CD4-positive, alpha-beta memory T cell (primary cell): ENCODE measurements at places on chromosomes 7 and 10.

- DNase-seq: no peak
Observed at GRCh38 chr7:49580000-49580399, 193.4 kb upstream of the VWC2 start.

- DNase-seq: no peak
Observed at GRCh38 chr10:77268721-77269120, 368.9 kb downstream of the KCNMA1 start.

- DNase-seq: no peak
Observed at GRCh38 chr10:71048971-71049615, 160.7 kb upstream of the PCBD1 start.

- DNase-seq: no peak
Observed at GRCh38 chr10:96400465-96400864, 41.7 kb upstream of the OPALIN start.

- DNase-seq: no peak
Observed at GRCh38 chr10:73900064-73900463, 10.9 kb upstream of the PLAU start.

GRCh38 chr7:155983176-155983815 lies 171.0 kb upstream of the SHH start:
- no peak for DNase-seq

- DNase-seq: no peak
Observed at GRCh38 chr10:89091496-89091895, 100.9 kb downstream of the FAS start.

GRCh38 chr7:106045586-106045985 lies 66.5 kb downstream of the SYPL1 start:
- DNase-seq: no peak

DNA sequence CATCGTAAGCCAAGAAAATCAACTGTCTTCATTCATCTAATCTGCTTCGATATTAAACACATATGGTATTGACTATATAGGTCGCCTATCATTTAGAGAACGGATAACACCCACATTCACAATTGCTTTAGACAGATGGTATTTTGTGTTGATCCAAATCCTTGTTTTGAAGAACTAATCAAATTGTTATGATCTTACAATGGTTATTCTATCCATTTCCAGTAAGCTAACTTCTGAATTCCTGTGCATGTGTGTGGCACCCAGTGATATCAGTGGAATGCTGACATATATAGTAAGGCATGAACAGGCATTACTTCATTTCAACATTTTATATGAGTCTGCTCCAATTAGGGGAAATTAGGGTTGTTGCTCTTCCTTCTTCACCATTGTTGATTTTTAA lies 98.8 kb downstream of the SEMA3E start:
- no peak for DNase-seq

- DNase-seq: no peak
Observed at GRCh38 chr7:29370531-29371314, 176.1 kb downstream of the CHN2 start.

GRCh38 chr7:113431406-113431805 lies 313.1 kb upstream of the SMIM30 start:
- no peak for DNase-seq

DNA sequence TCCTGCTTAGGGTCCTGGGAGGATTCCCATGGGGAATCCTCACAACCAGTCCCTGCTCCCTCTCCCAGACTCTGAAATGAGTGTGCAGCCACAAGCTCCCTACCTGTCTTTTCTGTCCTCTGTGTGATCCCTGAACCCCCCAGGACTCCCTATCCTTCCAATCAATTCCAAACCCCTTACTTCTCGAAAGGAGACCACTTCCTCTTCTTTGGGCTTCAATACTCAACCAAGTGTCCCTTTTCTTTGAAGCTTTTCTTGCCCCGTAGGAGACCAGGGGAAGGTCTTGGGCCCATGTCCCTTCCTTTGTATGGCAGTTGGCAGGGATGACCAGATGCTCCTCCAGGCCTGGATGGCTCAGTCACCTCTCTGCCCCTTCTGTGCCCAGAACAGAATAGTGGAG lies 1.7 kb downstream of the AEBP1 start:
- no peak for DNase-seq

DNA sequence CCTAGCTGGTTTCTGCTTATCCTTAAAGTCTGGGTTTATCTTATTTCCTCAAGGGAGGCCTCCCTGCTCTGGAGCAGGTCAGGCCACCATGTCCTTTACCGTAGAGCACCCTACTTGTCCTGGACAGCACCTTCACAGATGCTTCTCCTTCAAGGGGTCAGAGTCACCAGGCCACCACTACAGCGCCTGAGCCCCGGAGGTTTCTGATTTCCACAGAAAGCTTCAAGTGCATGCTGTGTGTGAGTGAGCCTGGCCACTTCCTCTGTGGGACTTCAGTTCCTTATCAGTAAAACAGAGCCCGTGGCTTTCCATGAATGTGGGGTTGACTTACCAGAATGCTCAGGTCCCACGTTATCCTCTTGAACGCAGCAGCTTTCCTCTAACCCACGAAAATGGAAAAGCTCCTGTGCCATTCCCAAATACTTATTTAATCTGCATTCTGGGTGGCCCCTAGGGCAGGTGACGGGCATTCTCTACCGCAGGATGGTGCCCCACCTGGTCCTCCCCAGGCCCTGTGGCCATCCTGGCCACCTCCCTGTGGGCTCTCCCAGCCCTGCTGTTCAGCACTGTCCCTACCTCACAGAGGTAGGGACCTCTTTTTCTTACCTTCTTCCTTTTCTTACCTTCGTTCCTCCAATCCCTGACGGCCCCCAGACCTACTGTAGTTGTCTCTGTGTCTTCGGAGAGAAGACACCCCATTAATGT lies 1.4 kb upstream of the DOCK1 start:
- DNase-seq: no peak

DNA sequence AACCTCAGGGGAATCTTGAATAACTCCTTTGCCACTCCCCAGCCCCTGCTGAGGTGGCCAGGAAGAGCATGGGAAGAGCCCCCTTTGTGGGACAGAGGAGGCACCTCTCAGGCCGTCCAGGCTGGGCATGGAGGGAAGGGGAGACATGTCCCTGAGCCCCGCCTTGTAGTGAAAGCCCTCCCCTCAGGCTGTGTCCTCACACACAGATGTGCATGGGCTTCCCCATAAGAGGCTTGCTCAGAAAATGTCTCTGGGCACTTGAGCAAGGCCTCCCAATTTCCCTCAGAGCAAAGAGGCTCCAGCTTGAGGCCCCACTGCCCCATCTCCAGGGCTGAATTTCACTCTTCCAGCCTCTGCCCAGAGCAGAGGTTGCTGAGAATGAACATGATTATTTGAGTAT lies 3.8 kb downstream of the TMEM72 start:
- no peak for DNase-seq

DNA sequence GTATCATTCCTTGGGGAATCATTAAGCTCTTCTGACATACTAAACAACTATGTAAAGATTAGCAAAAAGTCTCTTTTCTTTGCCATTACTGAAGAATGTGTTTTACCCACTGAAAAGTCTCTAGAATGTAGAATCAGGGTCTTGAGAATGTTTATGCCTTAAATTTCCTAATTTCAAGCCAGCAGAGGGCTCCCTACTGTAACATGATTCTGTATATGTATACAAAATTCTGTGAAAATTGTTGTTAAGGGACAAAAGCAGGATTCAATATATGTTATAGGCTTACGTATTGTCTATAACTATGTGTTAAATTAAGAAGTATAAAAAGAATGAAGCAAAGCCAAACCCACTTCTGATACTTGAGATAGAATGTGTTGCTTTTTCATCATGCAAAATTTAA lies 296.9 kb upstream of the DGKB start:
- DNase-seq: no peak

DNA sequence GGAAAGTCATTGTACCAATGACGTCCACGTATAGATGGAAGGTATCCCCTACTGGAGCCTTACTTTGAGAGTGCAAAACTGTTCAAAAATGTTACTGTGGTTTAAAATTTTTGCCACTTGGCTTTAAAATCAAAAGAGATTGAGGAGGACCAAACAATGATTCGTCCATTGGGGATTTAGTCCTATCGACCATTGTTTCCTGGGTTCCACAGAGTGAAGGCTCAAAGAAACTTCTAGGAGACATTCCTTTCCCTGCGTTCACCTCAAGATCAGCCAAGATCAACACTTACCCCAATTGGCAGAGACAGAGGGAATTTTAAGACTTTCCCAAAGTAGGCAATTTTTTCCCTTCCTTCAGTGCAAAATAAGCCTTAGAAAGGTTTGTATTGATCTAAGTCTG lies 152.3 kb downstream of the NEBL start:
- no peak for DNase-seq

DNA sequence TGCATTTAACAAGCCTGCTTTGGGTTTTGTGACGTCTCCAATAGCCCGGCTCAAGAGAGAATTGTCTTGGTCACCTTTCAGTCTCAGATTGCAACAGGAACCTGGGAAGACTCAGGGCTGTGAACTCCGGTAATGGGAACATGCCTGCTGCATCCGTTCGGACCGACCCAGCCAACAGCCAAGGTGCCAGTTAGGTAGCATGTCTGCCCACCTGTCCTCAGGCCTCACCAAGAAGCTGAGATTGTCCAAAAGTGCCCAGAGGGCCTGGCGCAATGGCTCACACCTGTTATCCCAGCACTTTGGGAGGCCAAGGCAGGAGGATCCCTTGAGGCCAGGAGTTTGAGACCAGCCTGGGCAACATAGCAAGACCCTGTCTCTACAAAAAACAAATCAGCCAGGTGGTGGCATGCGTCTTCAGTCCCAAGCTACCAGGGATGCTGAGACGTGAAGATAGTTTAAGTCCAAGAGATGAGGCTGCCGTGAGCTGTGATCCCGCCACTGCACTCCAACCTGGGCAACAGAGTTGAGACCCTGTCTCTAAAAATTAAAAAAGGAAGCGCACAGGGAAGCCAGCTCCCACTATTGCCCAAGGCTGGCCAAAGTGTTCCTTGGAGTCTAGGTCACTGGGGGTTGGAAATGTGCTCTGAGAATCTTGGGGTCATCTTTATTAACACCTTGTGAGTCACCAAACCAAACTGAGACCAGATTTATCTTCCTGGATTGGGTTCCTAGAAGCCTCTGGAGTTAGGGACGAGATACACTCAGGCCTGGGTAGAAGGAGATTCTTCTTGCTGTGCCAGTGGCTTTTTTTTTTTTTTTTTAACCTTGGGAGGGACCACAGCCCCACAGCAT lies 26.9 kb downstream of the BAG3 start:
- no peak for DNase-seq

DNA sequence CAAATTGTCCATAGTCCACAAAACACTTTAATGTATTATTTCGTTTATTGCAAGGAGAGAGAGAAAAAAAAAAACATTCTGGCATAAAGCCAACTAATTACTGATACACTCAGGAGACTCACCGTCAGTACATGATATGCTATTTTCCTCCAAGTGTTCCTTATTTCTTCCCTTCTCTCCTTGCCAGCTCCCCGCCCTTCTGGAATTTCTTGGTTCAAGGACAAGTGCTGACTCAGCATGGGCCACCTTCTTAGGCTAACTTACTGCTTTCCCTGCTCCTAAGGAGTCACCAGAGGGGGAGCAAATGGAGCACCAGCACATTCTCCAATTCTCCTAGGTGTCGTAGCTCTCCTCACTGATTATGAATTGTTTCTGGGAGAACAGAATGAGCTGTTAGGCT lies 133.8 kb upstream of the HDAC9 start:
- DNase-seq: no peak

GRCh38 chr7:139567647-139568345 lies 44.3 kb downstream of the CLEC2L start:
- DNase-seq: no peak

DNA sequence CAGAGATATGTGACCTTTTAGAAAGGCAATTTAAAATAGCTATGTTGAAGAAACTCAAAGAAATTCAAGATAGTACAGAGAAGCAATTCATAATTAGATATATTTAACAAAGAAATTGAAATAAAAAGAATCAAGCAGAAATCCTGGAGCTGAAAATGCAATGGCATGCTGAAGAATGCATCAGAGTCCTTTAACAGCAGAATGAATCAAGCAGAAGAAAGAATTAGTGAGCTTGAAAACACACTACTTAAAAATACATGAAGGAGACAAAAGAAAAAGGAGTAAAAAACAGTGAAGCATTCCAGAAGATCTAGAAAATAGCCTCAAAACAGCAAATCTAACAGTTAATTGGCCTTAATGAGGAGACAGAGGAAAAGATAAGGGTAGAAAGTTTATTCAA lies 20.0 kb downstream of the ZPBP start:
- DNase-seq: no peak

- no peak for DNase-seq
Observed at GRCh38 chr7:34912236-34912635, 125.0 kb downstream of the DPY19L1 start.

- DNase-seq: no peak
Observed at GRCh38 chr10:100823194-100823593, 77.8 kb downstream of the PAX2 start.

GRCh38 chr7:50463035-50463434 lies 12.9 kb upstream of the FIGNL1 start:
- no peak for DNase-seq

GRCh38 chr10:25804505-25804904 lies 129.5 kb upstream of the MYO3A start:
- DNase-seq: no peak

GRCh38 chr10:24952143-24952706 lies at the start of gene PRTFDC1:
Gene PRTFDC1 (minus strand): TSS chr10:24952606. CDS start chr10:24952575, 31 bp downstream.
- DNase-seq: peak; percentile 29

- no peak for DNase-seq
Observed at GRCh38 chr10:5423771-5424170, 11.4 kb downstream of the NET1 start.

DNA sequence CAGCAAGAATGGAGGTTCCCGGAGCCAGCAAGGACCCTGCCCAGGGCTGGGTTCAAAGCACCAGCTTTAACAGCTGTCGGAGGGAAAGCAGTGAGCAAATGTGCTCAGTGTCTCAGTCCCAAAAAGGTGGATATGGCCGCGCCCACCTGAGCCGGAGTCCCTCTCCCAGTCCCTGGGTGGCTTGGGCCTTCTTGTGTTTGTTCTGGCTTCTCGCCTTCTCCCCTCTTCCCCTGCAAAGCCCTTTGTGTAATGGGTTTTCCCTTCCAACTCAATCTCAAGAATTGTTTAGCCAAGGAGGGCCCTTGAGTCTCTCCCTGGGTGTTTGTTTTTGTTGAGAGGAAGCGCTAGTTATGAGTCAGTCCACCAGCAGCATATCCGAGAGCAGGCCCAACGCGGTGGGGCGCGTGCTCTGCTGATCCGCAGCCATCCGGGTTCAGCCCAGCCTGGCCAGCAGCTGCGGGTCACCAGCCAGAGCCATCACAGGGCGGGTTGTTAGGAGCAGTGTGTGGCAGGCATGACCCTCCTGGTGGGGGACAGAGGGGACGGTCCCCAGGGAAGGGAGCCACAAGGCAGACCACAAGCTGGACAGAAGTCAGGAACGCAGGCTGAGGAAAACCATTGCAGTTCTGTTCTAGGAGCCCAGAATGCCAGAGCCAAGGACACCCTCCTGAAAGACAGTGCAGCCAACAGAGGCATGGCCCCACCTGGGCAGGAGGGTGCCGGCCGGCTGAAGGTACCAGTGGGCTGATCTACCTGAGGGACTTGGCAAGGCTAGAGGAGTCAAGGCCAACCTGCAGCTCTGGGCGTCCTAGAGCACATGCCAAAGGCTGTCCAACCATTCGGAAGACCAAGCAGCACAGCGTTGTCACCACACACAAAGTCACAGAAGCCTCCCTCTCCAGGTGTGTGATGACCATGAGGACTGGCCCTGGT lies 21.3 kb downstream of the CALML3 start:
- DNase-seq: no peak
